ENCODE measurements at places on chromosomes 16 and 17. TPM values are rescaled to one million over a fixed set of nuclear protein-coding genes. Genes with fewer than 3 reads are reported as not detected.

GRCh38 chr16:63744077-63744874 is 1377.6 kb downstream of the CDH11 start:
- DNase-seq = no peak

DNA sequence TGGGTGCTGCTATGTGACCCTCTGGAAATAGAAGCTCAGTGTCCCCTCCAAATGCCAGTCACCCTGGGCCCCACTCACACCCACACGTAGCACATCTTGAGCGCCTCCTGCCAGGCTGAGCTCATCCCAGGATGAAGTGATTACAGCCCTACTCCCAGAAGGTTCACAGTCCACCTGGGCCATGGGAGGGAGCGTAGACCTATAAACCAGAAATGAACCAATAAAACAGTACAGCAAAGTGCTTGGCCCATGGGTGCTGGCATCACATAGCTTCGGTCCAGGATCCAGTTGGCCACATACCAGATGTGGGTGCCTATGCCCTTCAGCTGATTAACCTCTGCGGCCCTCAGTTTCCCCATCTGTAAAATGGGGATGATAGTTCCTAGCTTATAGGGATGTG is 2.2 kb upstream of the BICDL2 start:
- DNase-seq = no peak

Gene KRT38
- total RNA-seq = not detected

Gene CIBAR2
- not detected for total RNA-seq

GRCh38 chr17:65902831-65903522 is 289.0 kb downstream of the CEP112 start:
- no peak for DNase-seq

Gene SLC9A5
- 0.55 TPM for total RNA-seq

All from mesenteric fat pad (tissue), 1 donor.